Stimulated activated CD4-positive, alpha-beta T cell treated with anti-CD3 and anti-CD28 coated beads, Interleukin-1b, Interleukin-23, amount 100 ng/mL, for 4 hours (primary cell): ENCODE measurements at places on chromosomes 1 and 21.
A peak's percentile ranks its signal among the peaks of the same experiment; 100 is the strongest.

- peak; percentile 55 for DNase-seq
Measured at GRCh38 chr1:1540090-1540817, at the start of gene TMEM240. TMEM240 (minus strand) TSS chr1:1540624; CDS start chr1:1540346, 278 bp downstream.

GRCh38 chr21:15729674-15730483 is at the start of gene USP25:
USP25 (plus strand) TSS chr21:15729982; CDS start chr21:15730394, 412 bp downstream.
- peak; percentile 91 for DNase-seq

DNA sequence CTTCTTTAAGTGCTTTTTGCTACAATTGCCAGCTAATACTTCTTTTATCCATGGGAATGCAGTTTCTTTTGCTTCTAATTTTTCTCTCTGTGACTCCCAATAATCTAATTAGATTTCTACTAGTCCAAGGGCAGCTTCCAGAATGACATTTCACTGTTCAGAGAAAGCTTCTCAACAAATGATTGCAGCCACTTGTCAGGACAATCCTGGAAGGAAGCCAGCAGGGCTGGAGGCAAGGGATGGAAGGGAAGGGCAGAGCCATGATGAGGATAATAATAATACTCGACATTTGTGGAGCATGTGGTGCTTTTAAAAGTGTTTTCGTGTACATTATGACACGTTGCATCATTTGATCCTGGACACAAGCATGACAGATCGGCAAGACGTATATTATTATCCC is 19.4 kb downstream of the F11R start:
- no peak for DNase-seq

DNA sequence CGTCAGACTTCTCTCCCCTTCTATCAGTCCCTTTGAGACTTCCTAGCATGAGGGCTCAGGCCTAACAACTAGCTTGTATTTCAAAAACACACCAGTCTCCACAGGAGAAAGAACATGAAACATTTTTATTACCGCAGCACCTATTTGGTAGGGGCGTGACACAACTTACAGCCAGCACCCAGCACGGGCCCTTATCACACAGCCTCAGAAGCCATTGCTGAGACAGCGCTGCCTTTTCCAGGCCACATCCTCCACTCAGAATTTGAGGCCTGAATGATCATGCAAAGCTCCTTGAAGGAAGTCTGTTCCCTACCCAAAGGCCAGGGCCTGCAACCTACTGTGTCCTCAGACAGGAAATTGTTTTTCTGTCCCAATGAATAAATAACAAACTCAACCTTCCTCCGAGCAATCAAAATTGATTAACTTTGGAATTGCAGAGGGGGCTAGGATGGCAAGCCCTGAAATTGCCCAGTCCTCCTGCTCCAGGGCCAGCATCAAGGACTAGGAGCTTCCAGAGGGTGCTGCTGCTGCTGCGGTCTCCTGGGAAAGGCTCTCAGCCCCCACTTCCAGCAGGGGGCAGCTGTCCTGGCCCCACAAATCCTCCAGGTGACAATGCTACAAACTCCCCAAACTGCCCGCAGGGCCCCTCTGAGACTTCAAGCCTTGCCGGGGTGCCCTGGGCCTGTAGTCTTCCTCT is 94.3 kb upstream of the GALNT2 start:
- no peak for DNase-seq

DNA sequence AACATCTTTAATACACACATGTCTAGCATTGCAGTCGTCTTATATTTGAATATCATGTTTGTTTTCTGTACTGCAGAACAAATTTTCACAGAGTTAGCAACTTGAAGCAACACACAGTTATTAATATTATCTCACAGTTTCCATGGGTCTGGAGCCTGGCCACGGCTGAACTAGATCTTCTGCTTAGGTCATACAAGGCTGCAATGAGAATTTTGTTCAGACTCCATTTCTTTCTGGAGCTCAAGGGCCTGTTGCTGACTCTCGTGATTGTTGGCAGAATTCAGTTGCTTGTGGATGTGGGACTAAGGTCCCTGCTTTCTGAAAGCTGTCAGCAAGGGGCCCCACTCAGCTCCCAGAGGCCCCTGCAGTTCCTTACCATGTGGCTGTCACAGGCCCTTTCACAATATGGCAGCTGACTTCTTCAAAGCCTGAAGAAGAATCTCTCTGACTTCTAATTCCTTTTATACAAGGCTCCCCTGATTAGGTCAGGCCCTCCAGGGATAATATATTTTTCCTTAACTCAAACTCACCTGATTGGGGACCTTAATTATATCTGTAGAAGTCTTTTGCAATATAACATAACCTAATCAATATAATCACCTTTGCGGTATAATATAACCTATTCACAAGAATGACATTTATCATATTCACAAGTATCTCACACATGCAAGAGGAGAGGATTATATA is 296.3 kb downstream of the NFIA start:
- DNase-seq, result no peak
